ENCODE measurements at places on chromosomes 4 and X.
A peak's percentile ranks its signal among the peaks of the same experiment; 100 is the strongest.

GRCh38 chr4:51884055-51884454 is 41.1 kb downstream of the DCUN1D4 start:
- DNase-seq, result no peak

DNA sequence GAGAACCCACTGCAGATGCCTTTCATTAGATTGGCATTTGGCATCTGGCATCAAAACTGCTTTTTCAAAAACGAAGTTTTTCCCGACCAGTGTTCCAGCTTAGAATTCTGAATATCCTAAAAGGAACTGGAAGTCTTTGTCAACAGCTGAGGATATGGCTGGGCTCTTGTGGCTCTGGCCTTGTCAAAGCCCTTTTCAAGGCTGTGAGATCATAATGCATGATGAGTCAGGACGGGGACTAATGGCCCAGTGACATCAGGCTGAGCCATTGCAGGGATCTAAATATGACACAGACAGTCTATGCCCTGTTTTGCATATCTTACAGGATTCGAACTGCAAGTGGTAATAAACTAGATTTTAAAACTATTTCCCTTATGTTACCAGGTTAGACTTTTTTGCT is 306.4 kb downstream of the PTTG2 start:
- peak; percentile 72 for DNase-seq

GRCh38 chr4:75512386-75513211 is 1.6 kb downstream of the RCHY1 start:
- peak; percentile 67 for DNase-seq

- DNase-seq, result peak; percentile 87
These were observed 339.0 kb upstream of the BOD1L1 start for GRCh38 chr4:13966231-13967195.

DNA sequence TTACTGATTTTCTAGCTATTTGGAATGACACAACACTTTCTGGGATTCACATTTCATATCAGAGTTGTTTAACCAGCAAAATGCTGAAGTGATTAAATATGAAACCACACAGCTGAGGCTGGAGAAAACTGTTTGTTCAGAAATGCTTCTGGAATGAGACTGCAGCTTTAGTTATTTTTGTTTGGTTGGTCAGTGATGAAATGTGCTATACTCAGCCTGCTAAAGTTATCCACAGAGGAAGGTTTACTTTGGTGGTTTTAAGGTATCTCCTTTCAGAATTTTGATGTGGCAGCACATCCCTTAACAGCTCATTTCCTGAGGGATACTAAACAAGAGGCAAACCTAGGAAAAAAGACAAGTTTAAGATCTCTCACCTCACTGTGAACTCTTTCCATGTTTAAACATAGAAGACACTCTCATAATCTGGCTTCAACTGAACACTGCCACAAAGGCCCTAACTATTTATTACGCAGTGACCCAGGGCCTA is 106.6 kb upstream of the PDE5A start:
- peak; percentile 90 for DNase-seq

DNA sequence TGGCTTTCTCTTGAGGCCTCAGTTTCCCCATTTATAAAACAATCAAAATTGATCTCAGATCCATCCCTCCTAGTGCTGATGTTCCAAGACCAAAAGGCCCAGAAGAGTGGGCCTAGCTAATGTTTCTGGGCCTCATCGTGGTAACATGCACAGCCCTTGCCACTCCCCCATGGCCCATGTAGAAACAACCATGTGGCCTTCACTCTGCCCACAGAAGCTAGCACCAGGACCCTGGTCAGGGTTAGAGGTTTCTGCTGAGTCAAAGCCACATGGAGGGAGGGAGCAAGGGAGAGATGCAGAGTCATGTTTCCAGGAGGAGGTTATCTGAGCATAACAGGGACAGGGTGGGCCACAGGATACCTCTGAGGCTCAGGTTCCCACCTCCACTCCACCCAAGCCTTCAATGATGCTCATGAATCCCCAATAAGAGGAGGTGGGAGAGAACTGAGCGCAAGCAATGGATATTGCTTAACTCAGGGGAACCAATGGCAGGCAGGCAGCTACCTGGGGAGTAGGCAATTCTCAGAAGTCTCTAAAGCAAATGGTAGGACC is 16.9 kb downstream of the OTUD5 start:
- DNase-seq, result no peak

GRCh38 chrX:130395341-130395740 is 6.4 kb upstream of the RBMX2 start:
- DNase-seq, result no peak

- DNase-seq, result no peak
These were observed 223.4 kb upstream of the HAND2 start for GRCh38 chr4:173753408-173753807.

DNA sequence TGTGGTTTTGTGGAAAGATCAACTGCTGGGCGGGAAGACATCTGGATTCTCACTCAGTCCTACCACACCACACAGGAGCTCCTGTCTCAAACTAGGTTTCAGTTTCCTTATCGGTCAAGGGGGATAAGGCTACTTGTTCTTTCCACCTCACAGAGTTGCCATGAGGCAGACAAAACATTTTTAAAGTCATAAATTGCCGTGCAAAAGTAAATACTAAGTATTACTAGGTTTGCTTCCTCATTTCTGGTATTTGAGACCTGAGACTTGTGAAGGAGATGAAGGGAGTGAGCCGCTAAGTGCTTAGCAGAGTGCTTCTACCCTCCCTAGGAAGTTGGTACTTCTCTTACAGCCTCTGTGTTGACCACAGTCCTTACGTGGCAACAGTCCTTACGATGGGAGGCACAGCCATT is 1.5 kb downstream of the LAP3 start:
- DNase-seq, result peak; percentile 21

DNA sequence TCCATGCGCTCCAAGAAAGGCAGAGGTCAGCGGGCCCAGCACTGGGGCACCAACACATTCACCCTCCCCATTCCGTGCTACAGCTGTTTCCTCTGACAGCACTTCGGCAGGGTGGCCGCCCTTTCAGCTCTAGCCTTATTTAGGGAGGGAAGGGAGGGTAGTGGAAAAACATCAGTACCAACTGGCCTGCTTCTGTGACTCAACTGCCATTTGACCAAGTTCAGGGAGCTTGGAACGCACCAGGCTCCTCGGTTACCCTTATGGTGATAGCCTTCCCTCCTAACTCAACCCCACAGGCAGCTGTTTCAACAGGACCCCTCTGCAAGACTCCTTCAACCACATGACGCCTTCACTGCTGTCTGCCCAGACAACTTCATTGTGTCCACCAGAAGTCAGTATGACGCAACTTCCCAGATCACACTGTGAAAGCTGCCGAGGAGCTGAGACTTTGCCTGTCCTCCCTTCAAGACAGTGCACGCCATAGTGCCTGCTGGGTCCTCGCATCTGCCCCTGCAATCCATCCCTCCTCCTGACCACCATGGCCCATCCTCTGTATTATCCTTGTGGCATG is 132.2 kb downstream of the AFAP1 start:
- no peak for DNase-seq

GRCh38 chr4:78610546-78611214 is 59.1 kb downstream of the ANXA3 start:
- DNase-seq, result peak; percentile 52

DNA sequence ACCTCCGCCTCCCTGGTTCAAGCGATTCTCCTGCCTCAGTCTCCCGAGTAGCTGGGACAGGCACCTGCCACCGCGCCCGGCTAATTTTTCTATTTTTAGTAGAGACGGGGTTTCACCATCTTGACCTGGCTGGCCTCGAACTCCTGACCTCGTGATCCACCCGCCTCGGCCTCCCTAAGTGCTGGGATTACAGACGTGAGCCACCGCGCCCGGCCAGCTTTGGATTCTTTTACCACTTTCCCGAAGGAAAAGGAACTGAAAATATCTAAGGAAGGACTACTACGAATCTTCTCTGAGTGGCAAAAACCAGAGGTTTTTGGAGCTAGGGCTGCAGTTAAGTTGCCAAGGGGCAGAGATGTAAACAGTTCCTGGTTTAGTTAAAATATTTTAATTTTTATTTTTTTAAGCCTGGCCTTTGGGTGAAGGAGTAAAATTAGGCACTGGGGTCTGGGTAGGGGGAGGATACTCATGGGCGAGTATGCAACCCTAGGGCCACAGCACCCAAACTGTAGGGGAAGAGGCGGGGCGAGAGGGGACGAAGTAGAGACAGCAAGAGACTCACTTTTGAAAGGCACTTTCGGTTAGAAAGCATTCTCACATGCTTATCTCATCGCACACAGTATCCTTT is 525 bp upstream of the CISD2 start:
- no peak for DNase-seq
